Skeletal muscle cell (primary cell): ENCODE measurements at places on chromosomes 2 and 18.

- DNase-seq = no peak
Measured at GRCh38 chr18:24536326-24536725, 75.9 kb downstream of the HRH4 start.

GRCh38 chr2:219331560-219332213 is 857 bp downstream of the RESP18 start:
- no peak for DNase-seq

DNA sequence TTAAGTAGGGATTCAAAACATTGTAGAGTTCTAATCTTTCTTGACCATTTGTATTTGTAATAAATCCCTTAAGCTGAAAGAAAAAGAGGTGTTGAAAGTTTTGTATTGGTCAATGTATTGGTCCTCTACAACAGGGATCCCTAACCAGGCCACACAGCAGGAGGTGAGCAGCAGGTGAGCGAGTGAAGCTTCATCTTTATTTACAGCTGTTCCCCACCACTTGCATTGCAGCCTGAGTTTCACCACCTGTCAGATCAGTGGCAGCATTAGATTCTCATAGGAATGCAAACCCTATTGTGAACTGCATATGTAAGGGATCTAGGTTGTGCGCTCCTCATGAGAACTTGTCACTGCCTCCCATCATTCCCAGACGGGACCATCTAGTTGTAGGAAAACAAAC is 715.7 kb upstream of the NXPH2 start:
- no peak for DNase-seq

DNA sequence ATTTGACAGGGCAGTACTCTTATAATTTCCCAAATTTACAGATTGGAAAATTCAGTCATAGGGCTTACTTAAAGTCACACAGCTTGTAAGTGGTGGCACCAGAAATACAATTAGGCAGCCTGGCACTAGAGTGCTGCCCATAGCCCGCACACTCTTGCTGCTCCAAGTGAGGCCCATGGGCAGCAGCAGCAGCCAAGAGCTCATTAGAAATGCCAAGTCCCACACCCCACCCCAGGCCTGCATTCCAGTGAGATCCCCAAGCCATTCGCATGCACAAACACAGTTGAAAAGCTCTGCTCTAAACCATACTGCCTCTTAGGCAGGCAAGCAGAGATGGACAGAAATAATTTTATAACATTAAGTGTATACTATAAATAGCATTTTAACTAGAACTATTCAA is 379.3 kb upstream of the PKDCC start:
- DNase-seq = no peak

DNA sequence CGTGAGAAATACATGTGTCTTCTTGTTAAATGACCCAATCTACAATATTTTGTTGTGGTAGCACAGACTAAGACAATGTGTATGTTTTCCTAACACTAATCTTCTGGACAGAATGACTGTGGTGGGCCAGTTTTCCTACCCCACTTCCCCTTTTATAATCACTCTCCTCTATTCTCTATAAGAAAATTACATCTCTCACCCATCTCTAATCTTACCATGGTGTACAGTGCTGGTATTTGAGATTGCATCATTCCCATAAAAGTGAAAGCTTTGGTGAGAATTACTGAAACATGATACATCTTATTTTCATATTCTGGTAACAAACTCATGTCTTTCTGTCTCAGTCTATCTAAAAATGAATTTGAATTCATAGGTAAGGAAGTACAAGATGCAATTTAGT is 40.5 kb downstream of the CAVIN2 start:
- DNase-seq = no peak

DNA sequence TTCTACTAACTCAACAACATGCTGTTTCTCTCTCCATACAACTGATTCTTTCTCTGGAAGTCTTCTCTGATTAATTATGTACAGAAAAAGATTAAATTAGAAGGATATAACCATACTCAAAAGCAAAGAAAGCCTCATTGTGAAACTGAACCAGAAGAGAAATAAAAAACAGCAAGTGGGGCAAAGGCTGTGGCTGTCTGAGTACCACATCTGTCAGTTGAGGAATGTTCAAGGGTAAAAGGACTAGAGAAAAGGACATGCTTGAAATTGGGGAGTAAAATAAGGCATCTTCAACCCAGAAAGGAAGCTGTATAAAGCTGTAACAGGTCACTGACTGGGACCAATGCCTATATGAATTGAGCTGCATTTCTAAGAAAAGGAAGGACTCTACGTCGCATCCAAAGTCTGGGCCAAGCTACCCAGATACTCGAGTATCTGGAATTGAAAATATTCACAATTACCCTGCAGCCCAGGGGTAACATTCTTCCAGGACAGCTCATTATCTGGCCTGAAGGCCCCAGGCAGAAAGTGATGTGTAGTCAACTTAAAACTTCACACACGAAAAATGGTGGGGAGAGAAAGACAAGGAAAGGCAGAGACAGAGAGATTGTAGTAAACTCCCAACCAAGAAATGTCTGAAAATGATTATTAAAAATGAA is 356.0 kb upstream of the GALNT5 start:
- no peak for DNase-seq

DNA sequence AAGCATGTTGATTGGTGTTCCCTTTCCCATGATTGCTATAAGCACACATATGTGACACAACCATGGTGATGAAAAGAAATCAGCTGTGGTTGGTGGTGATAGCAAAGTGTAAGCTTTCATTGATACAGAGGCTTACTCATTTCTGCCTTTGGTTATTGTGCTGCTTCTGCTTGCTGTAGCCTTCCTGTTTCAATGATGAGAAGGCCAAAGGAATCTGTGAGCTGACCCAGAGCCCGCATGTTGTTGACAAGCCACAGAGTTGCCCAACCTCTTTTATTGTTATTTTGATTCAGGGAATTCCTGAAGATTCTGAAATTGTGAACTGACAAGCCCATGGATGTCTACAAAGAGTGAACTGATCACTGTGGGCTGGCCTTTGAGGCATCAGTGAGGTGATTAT is 164.4 kb downstream of the TMEFF2 start:
- peak; percentile 27 for DNase-seq

DNA sequence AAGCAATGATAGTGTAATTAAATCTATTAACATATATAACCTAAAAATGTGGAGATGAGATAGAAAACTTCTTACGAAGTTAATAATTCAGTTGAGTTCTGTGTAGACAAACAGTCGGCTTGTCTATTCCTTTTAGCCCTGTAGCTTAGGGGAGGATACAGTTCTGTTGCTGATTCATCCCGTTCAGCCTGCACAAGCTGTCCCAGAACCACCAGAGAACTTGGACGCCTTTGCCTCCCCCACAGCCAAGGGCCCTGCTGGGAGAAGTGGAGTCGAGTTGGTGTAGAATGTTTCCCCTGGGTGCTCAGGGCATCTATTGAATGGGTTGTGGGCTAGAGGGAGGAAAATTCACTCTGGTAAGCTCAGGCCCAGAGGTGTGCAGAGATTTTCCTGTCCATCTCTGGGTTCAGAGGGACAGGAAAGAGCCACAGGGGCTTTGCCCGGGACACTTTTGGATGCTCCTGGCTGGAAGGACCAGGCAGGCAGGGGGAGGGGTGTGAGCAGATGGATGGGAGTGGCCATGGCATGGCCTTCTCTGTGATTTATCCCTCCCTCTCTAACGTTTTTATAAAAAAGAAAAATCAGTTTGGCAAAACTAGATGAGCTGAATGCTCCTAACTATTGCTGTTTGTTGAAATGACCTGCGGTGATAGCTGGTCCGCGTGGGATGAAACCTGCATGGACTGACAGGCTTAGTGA is 42.8 kb upstream of the GALR1 start:
- peak; percentile 58 for DNase-seq

- no peak for DNase-seq
Measured at GRCh38 chr2:50650403-50650810, 381.5 kb downstream of the NRXN1 start.

DNA sequence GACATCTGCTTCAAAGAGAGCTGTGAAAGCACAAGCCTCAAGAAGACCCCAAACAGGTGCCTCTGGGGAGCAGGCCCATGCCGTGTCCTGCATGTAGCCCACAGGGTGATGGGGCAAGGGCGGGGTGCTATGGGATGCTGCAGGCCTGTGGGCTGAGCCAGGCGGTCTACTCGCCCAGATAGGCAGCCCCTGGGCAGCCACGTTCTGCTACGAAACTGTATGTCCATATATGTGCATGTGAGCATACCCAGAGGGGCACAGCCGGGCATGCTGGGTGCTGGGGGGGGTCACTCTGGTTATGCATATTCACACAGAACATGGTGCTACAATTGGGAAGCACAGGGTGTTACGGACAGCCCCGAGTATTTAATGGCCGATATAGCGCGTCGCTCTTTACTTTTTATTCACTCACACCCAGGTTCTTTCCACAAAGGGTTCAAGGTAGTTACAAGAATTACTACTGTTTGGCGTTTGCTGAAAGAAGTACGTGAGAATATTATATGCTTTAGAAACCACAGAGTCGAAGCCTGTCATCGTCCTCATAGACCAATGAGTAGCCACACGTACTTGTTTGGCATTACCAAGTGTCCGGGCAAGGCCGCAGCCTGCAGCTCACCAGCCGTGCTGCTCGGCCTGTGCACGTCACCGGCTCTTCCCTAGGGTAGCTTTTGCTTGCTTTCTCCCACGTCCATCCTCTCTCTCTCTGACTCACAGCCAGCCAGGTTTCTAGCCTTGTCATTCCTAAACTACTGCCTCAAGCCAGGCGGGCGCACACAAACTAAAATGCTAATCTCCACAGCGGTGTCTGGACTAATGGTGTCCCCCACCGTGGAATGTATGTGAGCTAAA is 14.4 kb downstream of the MTERF4 start:
- no peak for DNase-seq

- DNase-seq = no peak
Measured at GRCh38 chr2:44548221-44549098, 186.7 kb downstream of the CAMKMT start.

DNA sequence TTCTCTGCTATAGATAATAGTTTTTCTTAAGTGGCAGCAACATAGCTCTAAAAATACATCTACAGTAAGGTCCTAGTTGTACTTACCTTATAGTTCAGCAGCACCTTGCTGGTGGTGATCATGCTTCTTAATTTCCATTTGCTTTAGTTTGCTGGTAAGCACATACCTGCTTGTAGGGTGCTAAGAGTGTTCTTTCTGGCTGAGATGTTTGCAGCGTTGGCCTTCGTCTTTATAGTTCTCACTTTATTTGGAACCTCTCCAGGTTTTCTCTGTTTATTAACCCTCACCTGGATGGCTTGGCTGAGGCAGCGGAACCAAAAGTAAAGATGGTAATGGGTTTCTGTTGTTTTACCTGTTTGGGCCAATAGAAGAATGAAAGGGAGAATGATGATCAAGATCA is 123.6 kb upstream of the EFEMP1 start:
- no peak for DNase-seq

DNA sequence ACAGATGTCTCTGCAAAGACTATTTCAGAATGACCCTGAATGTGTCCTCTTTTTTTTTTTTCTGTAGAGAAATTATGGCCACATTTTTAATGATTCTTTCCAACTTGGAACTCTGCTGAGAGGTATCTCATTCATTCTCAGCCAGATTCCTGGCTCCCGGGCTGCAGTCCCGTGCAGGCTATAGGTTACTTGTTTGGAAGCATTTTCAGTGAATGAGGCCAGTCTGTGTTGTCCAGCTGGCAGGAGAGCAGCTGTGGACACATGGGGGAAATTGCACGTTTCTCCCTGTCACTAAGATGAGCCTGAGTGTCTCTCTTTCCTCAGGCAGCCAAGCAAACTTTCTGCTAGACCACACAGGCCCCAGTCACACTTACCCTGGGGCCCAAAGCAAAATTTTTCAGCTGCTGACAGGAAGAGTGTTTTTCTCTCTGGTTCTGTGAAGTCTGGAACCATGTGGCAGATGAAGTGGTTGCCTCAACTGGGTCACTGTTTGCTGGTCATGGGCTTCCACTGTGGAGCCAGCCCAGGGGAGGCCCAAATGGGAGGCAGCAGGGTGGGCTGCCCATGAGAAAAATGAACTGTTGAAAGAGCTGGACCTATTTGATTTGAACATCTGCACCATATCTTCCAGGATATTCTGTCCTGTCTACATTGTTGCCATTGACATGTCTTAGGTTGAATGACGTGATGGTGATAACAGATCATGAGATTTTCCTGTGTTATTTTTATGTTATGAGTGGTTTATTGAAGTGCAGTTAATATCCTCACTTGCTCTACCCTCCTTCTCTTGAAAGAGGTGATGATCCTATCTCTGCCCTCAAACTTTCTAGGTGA is 431.2 kb downstream of the LPIN1 start:
- DNase-seq = peak; percentile 45

GRCh38 chr2:232568161-232568560 is 17.7 kb downstream of the EIF4E2 start:
- peak; percentile 36 for DNase-seq

DNA sequence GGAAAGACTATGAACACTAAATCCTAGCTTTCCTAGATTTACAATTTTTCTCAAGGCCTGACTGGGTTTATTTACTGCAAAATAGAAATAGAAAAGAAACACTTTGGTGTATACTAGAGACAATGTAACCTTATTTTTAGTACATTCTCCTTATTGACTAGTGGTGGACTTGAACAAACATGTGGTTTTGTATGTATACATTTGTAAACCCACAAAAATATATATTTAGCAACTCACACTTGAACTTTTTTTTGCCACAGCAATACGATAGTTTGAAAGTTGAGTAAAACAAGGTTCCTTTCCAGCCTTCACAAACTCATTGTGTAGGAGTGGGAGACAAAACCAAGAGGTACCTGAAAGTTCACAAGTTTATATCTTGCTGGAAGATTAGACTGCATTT is 1633.4 kb upstream of the LRRTM1 start:
- no peak for DNase-seq

DNA sequence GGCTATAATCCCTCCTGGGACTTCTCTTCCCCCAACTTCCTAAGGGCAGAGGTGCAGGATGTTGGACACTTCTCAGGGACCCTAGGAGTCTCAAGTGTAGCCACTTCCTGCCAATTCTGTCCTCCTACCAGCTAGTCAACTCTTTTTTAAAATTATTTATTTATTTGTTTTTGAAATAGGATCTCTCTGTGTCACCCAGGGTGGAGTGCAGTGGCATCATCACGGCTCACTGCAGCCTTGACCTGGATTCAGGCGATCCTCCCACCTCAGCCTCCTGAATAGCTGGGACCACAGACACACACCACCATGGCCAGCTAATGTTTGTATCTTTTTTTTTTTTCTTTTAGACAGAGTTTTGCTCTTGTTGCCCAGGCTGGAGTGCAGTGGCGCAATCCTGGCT is 11.5 kb downstream of the SFTPB start:
- DNase-seq = no peak
